Epithelial cell of proximal tubule (primary cell): ENCODE measurements at places on chromosomes 1 and 21. TPM values are rescaled to one million over a fixed set of nuclear protein-coding genes. Genes with fewer than 3 reads are reported as not detected.

ASTN1 gene
- 0.23 TPM in 1 of 2 replicates, not detected in the other for total RNA-seq

DNA sequence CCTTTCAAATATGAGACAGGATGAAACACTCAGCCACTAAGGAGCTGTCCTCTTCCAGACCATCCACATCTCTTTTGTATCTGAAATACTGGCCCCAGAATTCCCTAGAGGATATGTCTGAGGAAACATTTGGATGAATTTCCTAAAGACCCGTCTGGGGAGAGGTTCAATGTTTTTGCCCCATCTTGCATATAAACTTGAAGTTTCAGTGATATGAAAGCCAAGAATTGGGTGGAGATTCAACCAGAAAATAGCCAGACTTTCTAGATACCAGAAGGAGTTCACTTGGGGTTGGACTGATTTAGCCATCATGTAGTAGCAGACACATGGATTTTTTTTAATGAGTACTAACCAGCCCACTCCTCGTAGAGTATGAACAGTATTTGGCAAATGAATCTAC is 182.0 kb downstream of the PLPP3 start:
- no peak for DNase-seq

DNA sequence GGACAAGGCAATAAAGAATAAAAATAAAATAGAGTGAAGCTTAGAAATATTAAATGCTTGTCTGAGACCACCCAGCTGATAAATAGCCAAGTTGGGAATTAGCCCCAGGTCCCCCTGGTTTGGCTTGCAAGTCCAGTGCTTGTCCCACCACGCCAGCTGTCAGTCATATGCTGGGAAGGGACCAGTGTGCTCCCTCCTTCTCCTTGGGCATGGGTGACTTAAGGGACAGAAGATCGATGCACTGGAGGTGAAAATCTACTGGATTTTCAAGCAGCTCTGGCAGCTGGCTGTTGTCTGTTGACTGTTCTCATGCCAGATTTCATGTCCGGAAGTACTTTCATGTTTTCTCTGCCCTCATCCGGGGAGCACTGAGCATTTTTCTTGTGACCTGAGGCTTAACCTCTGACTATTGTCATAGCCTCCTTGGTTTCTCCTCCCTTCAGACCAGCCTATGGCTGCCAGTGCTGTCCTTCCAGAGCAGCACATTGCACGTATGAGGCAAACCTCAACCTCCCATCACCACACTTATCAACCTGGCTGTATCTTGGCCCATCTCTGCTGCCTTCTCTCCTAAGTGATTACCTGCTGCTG is 12.4 kb downstream of the LMOD1 start:
- no peak for DNase-seq

PI4KB gene
- total RNA-seq = 26.3 and 73.3 TPM in 2 replicates

TBX19 gene
- total RNA-seq = 0.29 and 1.3 TPM in 2 replicates

TMEM269 gene
- total RNA-seq = not detected in 2 replicates

DNA sequence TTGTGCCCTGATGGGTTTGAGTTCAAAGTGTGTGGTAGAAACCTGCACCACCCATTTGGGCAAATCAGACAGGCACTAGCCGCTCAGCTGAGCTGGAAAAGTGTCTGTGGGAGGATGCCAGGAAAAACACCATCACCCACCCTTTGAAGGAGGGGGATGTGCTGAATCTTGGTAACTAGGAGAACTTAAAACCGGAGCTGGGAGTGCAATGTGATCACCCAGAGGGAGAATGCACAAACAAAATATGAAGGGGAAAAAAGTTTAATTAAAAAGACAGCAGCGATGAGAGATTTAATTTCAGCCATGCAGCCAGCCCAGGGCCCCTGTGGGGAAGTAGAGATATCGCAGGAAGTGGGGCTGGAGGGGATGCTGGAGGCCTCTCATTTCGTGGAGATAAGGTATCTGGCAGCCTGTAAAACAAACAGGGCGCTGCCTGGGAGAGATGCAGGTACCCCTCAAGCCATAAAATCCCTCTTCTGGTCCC is 86.8 kb upstream of the BCAR3 start:
- no peak for DNase-seq

DNA sequence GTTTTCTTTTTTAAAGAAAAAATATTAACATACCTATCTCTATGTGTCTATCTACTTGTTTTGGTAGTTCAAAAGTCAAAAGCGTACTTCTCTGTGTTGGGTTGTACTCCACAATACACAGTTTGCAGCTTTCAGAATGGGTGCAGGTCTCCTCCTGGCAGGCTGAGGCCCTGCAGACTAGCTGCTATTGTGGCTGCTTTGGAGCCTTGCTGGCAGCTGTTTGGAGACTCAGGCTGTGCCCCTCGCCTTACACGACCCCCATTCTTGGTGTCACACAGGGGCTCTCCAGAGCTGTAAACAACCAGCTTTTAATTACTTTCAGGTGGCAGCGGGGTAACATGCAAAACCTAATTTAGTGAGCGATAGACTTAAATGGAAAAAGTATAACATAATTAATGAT is 160.4 kb downstream of the DSCAM start:
- DNase-seq = no peak

ATAD3C gene
- under 0.01 and 0.36 TPM in 2 replicates for total RNA-seq

- DNase-seq = no peak
Measured at GRCh38 chr1:203158423-203158822, 17.2 kb downstream of the MYBPH start.

DNA sequence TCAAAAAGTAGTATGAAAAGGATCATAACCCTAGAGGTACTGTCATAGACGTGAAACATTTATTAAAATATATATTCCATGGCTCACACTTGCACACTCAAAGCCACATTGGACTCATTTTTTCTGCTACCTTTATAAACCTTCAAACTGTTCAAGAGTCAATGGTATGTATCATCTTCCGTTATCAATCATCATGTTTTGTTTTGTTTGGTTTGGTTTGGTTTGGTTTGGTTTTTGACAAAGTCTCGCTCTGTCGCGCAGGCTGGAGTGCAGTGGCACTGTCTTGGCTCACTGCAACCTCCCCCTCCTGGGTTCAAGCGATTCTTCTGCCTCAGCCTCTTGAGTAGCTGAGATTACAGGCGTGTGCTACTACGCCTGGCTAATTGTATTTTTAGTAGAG is 1.8 kb downstream of the IFNAR2 start:
- no peak for DNase-seq

F13B gene
- not detected in 2 replicates for total RNA-seq

SYDE2 gene
- total RNA-seq = 2.9 and 4.7 TPM in 2 replicates

CELA3A gene
- total RNA-seq = not detected in 2 replicates

RGS18 gene
- not detected in 2 replicates for total RNA-seq

CRYAA gene
- not detected in 2 replicates for total RNA-seq

OR2T10 gene
- total RNA-seq = not detected in 2 replicates

- DNase-seq = no peak
Measured at GRCh38 chr21:37595944-37596343, 229.4 kb downstream of the DYRK1A start.

GRCh38 chr1:117070124-117070523 is 10.0 kb downstream of the TTF2 start:
- DNase-seq = no peak

GRCh38 chr1:245807954-245808719 is 653.4 kb downstream of the KIF26B start:
- no peak for DNase-seq

SPRR5 gene
- not detected in 2 replicates for total RNA-seq

GRCh38 chr1:6041432-6042062 is 4.1 kb upstream of the KCNAB2 start:
- no peak for DNase-seq

- no peak for DNase-seq
Measured at GRCh38 chr1:93567255-93567918, 114.2 kb downstream of the BCAR3 start.

GRCh38 chr1:207888652-207889051 is 22.3 kb downstream of the CD34 start:
- no peak for DNase-seq

- no peak for DNase-seq
Measured at GRCh38 chr1:200364091-200364759, 45.6 kb downstream of the ZNF281 start.

TIAM1 gene
- total RNA-seq = 3.6 and 8.3 TPM in 2 replicates

- DNase-seq = no peak
Measured at GRCh38 chr21:18716578-18717138, 313.1 kb upstream of the TMPRSS15 start.

OR14K1 gene
- not detected in 2 replicates for total RNA-seq

- no peak for DNase-seq
Measured at GRCh38 chr1:219185486-219186117, 11.9 kb downstream of the LYPLAL1 start.

GRCh38 chr1:55128418-55128995 is 86.7 kb downstream of the USP24 start:
- peak; percentile 97 for DNase-seq

DNA sequence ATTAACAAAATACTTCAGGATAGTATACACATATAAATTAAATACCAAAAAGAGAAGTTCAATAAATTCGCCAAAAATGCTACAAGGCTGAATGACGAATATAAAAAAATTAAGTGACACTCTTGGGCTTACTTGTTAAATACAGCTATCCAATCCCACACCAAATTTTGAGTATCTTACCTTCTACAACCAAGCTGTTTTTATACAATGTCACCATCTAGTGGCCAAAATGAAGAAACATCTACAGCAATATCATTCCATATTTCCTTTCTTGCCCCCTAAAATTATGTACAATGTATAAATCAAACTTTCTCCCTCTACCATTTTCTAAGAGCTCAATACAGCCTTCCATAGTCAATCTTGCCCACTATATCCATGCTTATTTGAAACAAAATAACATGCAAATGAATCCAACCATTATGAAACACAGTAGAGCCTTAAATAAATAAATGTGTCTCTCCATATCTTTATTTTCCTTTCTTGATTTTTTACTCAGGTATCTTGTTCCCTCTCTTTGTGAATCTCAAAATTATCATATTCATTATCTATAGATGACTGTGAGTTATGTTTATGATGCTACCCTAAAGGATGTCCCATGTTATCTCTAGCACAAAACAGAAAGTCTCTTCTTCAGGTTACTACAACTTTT is 86.3 kb downstream of the ACBD6 start:
- no peak for DNase-seq

DNA sequence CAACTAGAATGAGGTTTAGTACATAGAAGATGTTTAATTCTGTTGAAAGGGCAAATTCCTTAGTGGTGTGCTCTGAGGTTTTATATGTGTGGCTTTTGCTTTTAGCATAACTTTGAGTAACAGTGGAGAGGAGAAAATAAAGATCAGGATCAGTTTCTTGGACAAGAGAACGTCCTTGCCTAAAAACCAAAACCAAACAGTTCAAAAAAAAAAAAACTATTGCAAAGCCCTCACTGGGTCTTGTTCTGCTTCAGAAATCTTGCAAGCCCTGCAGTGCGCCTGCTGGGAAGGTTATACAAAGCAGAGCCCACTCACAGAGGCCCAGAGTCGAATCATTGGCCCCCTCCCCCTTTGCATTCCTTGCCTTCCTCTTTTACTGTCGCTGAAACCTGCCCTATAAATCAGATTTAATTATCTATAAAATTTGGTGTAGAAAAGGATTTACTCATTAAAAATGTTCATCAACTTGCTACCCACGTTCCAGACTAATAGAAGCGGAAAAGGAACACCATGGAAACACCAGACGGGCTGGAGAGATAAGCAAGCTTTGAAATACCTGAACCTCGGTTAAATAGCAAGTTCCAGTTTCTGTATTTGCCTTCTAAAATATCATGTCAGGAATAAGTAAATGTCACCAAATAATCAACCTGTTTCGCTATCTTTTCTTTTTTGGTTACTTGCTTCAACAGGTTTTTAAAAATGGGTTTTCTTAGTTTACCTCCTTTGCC is 201.6 kb upstream of the PTBP2 start:
- no peak for DNase-seq

DNA sequence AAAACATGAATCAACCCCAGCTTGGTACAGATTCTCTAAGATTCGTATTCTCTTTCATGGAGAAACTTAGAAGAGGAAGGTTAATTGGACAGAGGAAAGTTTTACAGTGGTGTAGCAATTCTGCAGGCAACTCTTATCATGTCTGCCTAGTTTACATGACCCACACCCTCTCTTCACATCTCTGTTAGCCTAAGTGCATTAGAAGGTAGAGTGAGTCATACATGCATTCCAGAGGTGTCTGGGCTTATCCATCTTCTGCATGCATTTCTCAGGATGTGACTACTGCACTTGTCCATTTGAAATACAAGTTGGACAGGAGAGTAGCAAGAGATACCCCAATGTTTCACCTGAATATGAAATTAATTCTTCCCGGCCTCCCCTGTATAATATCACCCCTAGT is 578.4 kb upstream of the NCAM2 start:
- DNase-seq = no peak

DNA sequence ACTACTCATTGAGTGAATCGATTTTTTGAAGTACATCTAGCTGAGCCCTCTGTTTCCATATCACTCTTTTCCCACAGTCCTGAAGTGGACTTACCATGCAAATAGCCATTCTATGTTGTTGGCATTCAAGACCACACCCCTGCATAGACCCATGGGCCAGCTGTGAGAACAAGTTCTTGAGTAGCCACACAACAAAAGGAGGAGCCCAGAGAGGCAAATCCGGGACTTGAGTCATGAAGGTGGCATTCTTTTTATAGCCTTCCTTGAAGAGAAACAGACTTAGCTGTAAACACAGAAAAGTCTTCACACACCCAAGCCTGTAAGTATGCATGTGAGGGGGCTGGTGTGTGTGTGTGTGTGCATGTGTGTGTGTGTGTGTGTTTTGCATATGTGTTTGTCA is 13.8 kb upstream of the SPRR5 start:
- no peak for DNase-seq

WNT9A gene
- total RNA-seq = 2.1 and 2.7 TPM in 2 replicates

- no peak for DNase-seq
Measured at GRCh38 chr1:182159443-182159842, 97.9 kb upstream of the ZNF648 start.

DNA sequence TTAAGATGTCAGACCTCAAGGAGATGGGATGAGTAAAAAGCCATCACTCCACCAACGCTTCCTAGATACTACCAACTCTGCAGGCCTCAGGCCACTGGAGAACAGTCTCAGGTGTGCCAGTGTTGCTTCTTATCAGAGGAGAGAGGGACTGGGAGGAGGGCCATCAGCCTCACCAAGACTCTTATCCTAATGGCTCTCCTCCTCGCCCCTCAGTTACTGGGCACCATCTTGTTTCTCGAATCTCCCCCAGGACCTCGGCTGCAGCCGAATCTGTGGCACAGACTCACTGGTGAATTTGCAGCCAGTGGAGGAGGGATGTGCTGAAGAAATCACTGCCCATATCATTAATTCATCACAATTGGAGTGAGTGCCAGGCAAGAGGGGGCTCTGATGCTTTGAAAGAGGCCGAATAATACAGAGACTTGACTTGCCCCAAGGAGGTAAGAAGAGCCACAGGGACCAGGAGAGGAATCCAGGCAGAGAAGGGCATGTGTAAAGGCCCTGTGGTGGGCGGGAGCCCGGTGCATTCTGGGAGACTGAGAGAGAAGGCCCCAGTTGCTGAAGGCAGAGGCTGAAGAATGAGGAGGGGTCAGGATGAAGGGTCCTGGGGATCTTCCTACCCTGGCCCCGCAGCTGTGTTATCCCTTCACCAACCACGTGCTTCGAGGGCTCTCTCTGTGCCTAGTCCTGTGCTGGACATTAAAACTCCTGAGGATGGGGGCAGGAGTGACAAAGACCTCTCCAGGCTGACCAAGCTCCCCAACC is 129.8 kb downstream of the PTPRU start:
- no peak for DNase-seq

DNA sequence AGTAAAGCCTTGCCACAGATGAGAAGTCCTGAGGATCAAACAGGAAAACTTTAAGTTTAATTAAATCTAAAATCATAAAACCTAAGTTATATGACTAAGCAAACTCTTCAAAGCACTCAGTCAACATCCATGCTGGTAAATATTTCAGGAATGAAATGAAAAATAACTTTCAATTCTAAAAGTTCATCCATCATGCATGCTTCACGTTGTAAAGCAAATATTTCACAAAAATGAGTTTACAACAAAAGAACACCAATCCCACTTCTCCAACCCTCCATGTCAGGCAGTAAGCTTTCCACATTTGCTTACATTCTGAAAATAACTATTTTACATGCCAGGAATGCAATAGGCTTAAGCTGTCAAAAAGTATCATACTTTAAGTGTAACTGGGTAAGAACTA is 16.8 kb downstream of the APP start:
- DNase-seq = no peak
